ENCODE measurements at places on chromosomes 3 and 15.

DNA sequence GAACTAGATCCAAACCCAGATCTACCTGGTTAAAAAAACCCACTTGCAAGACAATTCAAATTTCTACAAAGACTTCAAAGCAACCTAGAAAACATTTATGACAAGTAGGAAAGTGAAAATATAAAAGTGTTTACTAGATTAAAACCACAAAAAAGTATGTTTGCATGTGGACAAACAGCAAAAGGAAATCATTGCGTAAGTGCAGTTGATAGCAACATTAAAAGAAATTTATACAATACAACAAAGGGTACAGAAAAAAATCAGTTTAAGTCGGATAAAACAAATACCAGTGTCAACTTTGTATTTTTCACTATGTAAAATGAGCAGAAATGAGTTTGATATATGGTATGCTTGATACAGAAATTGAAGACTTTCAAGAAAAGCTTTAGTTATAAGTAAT lies 2.6 kb downstream of the EIF5A2 start:
- DNase-seq: peak; percentile 3

DNA sequence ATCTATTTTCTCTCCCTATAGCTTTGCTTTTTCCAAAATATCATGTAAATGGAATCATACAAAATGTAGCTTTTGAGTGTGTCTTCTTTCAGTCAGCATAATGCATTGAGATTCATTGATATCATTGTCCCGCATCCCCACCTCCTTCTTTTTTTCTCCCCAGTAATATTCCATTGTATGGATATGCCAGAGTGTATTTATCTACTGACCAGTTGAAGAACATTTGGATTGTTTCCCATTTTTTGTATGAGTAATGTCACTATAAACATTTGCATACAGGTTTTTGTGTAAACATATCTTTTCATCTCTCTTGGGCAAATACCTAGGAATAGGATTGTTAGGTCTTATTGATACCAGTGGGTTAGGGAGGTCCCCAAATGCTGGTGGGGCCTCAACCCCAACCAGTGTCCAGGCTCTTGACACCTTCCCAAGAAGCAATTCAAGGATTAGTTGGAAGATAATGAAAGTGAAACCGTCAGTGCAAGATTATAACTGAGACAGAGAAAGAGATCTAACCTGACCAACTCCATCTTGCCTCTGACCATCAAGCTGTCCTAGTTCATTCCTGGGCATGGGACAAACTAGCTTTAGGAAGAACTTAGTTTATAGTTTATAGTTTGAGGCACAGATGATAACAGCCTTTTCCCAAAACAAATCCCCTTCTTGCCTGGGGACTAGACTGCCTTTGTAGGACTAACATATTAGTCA lies 7.4 kb upstream of the SLC33A1 start:
- DNase-seq: no peak

DNA sequence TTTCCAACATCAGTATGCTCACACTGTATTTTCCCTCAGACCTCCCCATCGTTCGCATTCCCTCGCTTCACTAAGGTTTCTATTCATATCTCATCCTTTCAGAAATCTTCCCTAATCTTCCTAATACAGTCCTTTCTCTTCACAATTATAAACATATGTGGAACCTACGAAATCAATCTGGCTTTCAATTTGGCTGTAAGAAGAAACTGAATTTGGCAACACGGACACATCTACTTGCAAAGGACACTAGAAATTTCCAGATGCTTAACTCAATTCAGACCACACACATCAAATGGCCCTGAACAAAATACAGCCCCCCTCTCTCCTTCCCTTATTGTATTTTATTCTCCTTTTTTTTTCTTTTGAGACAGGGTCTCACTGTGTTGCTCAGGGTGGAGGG lies 39.1 kb upstream of the TM4SF19 start:
- no peak for DNase-seq

GRCh38 chr15:95866711-95867440 lies 463.6 kb upstream of the NR2F2 start:
- no peak for DNase-seq

All from HCEC 1CT (cell line).